ENCODE measurements at places on chromosomes 2 and 18.

GRCh38 chr2:240997856-240998705 lies at the start of gene SNED1:
Gene SNED1 (plus strand): TSS chr2:240998618. CDS start chr2:240998838, 220 bp downstream.
- peak; percentile 91 for DNase-seq
- H3K27me3 ChIP-seq: no peaks in the 10 kb centered on the region
- H3K27ac ChIP-seq: peak within 1 kb of the TSS; percentile 2
- H3K4me3 ChIP-seq: peak within 1 kb of the TSS; percentile 55

DNA sequence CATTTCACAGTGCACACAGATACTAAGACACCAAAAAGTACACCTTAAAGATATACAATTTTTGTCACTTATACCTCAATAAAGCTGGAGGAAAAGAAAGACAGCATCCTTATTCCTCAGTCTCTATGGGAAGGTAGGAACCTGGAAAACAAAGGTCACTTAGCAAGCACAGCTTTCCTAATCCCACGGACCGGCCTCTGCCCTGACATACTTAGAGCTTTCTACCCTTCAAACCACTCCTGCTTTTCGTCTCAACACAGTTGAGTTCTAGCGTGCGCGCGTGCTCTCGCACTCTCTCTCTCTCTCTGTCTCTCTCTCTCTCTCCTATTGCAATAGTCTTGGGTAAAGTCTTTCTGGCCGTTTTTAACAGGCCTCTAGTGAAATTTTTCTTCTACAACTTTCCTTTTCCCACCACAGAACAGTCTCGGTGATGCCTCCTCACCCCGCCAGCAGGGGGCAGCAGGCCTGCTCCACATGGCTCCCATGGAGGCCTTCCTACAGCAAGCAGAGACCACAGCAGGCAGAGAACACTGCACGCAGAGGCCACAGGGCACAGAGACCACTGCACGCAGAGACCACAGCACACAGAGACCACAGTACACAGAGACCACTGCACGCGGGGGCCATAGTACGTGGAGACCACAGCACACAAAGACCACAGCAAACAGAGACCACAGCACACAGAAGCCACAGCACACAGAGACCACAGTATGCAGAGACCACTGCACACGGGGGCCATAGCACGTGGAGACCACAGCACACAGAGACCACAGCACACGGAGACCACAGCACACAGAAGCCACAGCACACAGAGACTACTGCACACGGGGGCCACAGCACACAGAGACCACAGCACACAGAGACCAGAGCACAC lies 106.9 kb downstream of the FBXO15 start:
- no peaks in the 10 kb centered on the region for H3K27me3 ChIP-seq
- H3K4me1 ChIP-seq: no peaks in the 10 kb centered on the region
- no peak for DNase-seq
- no peaks in the 10 kb centered on the region for H3K36me3 ChIP-seq

- H3K4me1 ChIP-seq: no peaks in the 10 kb centered on the region
- H3K27ac ChIP-seq: no peak overlapping the region
These were observed 21.7 kb upstream of the SAG start for GRCh38 chr2:233285921-233286320.

- H3K27me3 ChIP-seq: no peaks in the 10 kb centered on the region
- DNase-seq: no peak
- no peaks in the 10 kb centered on the region for H3K4me1 ChIP-seq
- peaks cover 100% of the 10 kb centered on the region for H3K36me3 ChIP-seq
These were observed 33.9 kb downstream of the ORC2 start for GRCh38 chr2:200929334-200930249.

- H3K4me1 ChIP-seq: no peaks in the 10 kb centered on the region
- no peaks in the 10 kb centered on the region for H3K27me3 ChIP-seq
- no peak for DNase-seq
- H3K36me3 ChIP-seq: no peaks in the 10 kb centered on the region
- H3K27ac ChIP-seq: no peak overlapping the region
These were observed 1176.5 kb upstream of the TMEFF2 start for GRCh38 chr2:193371200-193371599.

- H3K4me3 ChIP-seq: no peak overlapping the region
- peaks cover 13% of the 10 kb centered on the region for H3K36me3 ChIP-seq
- DNase-seq: no peak
These were observed 15.0 kb downstream of the NAB1 start for GRCh38 chr2:190663839-190664238.

GRCh38 chr2:181602017-181602416 lies 54.9 kb downstream of the CERKL start:
- no peak overlapping the region for H3K27ac ChIP-seq
- H3K27me3 ChIP-seq: no peaks in the 10 kb centered on the region
- no peak overlapping the region for H3K4me3 ChIP-seq
- no peaks in the 10 kb centered on the region for H3K36me3 ChIP-seq
- H3K4me1 ChIP-seq: no peaks in the 10 kb centered on the region

DNA sequence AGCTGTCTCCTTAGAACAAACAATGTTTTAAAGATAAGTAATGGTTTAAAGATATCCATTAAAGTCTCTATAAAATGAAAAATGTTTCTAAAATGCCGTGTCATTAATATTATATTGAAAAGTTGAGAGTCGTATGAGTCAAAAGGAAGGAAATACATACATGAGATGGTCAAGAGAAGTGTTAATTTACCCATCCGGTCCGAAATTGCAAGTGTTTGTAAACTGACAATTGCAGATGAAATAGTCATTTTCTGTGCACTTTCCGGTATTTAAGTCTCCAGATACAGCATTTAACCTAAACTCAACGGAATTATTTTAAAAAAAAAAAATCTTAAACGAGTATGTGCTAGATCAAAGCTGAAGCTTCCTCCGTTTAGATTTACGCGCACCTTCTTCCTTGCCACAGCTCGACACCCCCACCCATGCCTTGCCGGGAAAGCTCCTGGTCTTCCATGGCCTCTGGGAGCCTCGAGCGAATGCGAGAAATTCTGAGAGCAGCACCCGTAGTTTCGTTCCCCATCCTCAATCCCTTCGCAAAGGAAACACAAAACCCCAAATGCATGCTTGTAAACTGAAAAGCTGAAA lies 1.8 kb downstream of the DSC3 start:
- DNase-seq: no peak
- no peak overlapping the region for H3K27ac ChIP-seq
- H3K36me3 ChIP-seq: no peaks in the 10 kb centered on the region

- H3K27me3 ChIP-seq: no peaks in the 10 kb centered on the region
- no peaks in the 10 kb centered on the region for H3K4me1 ChIP-seq
These were observed 365.0 kb upstream of the CDH2 start for GRCh38 chr18:28541934-28542333.

Data from heart left ventricle (tissue), 16 donors.